ENCODE measurements at places on chromosomes 2 and 18.

DNA sequence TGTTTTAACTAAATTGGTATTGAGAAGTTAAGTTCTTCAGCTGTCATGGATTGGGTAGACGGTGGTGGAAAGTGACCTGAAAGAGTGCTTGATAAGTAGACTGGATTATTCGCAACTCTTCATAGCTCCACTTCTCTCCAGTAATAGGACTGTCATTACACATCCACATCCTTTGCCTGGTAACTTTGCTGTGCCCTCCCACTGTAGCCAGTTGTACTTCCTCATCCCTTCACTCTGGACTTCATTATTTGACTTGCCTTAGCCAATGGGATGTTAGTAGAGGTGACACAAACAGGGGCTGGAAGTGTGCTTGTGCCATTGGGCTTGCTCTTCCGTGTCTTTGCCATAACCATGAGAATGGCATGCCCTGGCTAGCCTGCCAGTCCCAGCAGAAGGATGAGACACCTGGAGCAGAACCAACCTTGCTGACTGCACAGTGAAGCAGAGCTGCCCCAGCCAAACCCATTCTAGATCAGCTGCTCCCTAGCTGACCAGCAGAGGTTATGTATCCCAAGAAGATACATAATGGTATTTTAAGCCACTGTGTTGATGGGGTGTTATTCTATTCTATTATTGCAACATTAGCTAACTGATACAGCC lies 16.9 kb downstream of the QPCT start:
- no peak for DNase-seq

GRCh38 chr2:188976545-188977268 lies 2.5 kb downstream of the COL3A1 start:
- peak; percentile 8 for DNase-seq

DNA sequence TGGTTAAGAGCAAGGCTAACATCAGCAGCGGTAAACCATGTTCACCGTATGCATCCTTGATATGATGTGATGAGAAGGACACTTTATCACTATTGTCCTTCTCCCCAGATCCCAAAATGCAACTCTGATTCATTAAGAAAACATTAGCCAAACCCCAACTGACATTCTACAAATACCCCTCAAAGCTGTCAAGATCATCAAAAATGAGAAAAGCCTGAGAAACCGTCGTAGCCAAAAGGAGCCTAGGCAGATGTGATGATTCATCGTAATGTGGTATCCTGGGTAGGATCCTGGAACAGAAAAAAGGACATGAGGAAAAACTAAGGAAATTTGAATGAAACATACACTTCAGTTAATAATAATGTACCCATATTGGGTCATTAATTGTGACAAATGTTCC lies 67.3 kb upstream of the ST6GAL2 start:
- no peak for DNase-seq

DNA sequence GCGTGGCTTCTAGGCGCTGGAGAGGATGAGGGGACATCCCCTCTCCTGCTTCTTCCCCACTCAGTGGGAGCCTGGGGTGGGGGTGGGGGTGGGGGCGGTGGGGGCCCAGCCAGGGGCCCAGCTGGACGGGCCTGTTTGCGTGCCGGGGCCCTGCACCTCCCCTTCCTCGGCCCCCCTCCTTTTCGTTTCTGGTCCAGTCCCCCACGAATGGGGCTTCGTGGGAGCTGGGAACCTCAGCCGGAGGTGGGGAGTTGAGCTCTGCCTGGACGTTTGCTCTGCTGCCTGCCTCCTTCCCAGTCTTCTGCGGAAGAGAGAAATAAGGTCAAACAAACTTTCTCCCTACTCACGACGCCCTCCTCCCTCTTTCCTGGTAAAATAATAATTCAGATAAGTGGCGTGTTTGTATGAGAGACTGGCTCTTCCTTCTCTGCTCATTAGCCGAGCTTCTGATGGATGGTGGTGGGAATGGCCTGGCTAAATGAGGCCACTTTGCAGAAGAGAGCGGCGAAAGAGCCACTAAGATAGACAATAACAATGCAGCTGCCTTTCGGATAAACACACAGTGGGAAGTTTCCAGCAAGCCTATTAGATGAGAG lies 782 bp downstream of the MTA3 start:
- peak; percentile 37 for DNase-seq

DNA sequence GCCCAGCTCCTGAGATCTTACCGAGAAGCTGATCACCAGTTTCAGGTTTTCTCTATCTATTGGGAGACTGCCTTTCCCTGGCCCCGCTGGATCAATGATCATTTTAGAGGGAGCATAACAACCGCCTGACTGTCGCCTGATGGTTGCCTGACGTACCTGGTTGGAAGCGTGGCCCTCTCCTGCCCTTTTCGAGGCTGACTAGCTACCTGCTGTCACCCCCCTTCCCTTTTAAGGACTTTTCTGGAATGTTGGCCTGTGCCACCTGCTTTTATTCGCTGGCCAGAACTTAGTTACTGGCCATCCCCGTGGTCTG lies 562 bp upstream of the MFSD2B start:
- DNase-seq = no peak

- DNase-seq = peak; percentile 21
Measured at GRCh38 chr2:188983427-188984064, 9.4 kb downstream of the COL3A1 start.

DNA sequence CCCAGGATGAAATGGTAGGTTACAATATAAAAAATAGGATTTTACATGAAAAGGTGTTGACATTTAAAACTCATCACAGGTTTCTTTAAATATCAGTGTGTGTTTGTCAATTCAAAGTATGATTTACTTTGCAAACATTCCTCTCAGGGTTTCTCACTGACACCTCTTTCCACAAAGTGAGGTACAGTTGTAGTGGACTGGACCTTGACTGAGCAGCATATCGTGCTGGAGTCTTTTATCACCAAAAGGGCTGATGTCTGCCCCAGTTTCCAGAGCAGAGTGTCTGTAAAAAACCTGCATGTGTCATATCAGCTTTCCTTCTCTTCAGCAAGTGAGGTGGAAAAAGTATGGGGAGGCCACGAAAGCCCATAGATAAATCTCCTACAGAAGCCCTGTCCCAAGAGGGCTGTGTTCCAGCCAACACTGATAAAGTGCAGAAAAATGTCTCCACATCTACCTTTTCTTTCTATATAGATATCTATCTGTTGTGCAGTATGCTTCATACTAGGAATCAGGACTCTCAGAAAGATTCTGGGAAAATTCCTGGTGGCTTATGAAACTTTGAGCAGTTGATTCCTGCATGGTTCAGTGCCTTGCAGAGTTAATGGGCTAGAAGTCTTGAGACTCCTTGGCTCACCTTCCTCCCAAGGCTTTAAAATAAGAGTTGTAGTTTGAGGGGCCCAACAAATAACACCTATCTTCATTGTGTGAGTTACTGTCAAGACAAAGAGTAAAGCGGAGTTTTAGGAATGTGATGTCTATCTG lies 6.9 kb downstream of the ACYP2 start:
- DNase-seq = no peak

DNA sequence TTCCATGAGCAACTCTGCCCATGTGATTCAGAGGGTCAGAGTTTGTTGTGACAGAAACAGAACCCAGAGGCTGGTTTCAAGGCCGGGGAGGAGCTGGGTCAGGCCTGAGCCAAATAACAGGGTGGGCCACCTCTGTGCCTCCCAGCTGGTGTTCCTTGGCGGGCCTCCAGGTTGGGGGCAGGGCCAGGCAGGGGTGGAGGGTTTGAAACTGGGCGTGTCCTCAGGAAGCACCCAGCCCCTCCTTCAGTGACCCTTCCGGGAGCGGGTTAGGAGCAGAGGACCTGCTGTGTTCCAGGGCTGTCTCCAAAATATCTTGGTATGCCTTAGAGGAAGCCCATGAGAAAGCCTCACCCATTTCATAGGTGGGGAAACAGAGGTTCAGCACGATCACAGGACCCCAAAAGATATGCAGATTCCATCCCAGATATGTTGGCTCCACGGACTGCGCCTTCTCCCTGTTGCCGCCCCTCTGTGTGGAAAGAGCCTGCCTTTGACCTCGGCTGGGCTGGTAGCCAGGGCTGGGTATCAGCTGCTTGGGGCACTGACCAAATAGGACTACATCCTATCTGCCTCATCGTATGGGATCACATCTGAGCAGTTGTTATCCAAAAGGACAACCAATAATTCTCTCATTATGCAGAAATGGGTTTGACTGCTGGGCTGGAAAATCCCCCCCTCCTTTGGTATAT lies 74.8 kb upstream of the GLI2 start:
- no peak for DNase-seq

DNA sequence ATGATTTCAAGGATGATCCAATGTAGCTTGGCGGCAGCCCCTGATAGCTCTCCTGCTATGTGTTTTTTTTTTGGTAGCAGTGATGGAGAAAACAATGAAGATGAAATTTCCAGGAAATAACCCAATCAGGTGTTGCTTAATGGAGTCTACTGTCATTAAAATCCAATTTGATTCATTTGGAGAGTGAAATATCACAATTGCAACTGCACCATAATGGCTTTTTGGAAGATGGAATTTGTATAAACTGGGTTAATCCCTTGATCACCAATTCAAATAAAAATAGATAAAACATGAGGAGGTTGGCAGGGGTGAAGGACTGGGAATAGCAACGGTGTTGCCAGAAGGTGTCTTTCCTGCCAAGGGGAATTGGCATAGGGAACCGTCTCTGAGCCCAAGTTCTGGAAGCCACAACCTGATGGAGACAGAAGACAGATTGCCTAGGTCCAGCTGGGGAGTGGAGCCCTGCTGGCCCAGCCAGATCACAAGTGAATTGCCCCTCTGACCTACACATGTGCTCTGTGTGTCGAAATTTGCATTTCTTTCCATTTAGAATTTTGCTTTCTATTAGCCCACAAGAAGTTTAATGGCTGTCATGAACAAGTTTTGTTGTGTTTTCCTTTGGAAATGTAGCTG lies 170.3 kb upstream of the SPRED2 start:
- no peak for DNase-seq

DNA sequence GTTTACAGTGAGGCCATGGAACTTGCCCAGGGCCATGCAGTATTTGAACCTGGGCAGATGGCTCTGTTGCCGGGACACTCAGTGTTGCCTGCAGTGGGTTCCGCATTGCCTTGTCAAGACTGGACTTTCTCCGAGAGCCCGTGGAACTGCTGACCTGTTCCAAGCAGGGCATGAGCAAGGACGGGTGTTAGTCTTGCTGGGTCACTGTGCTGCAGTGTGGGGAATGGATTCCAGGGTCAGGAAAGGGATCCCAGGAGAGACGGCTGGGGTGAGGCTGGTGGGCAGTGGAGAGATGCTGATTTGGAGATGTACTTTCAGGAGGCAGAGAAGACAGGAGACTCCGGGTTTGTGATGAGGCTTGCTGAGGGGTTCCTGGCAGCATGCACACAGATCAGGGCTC lies 348.7 kb upstream of the HS6ST1 start:
- no peak for DNase-seq

- no peak for DNase-seq
Measured at GRCh38 chr2:207635468-207636200, 10.4 kb upstream of the METTL21A start.

DNA sequence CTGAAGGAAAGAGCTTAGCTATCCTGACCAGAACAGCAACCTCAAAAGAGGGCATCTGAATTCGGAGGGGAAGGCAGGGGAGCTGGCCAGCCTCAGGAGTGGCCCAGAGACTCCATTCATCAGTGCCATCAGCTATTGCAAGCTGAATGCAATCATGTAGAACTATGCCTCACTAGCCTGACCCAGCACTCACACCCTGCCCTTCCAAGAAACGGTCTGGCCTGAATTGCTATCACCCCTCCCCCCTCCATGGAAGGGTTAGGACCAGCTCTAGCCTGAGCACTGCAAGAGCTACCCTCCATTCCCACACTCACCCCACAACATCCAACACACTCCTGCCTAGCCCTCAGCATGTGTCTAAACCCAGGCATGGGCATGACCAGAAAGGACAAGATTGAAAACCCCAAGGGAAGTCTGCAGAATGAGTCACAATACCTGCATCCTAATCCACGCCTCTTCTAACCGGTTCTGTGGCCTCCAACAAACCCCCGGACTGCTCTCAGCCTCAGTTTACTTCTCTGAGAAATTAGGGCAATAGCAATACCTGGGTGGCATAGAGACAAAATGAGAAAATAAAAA lies 120.3 kb downstream of the BCL11A start:
- no peak for DNase-seq

GRCh38 chr2:156321243-156321904 lies 11.1 kb downstream of the NR4A2 start:
- DNase-seq = no peak

DNA sequence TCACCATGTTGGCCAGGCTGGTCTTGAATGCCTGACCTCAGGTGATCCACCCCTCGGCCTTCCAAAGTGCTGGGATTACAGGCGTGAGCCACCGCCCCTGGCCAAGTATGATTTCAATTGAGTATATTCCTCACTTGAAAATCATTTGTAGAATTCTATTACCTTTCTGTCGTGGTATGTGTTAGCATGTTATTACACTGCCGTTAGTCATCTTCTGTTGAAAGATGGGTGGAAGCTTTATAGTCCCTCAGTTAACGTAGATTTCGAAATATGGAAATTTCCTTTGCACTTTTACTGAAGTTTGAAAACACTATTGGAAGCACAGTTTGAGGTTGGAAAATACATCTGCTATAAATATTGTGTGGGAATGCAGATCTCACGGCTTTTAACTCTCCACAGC lies 14.7 kb downstream of the NIFK start:
- peak; percentile 75 for DNase-seq

- DNase-seq = peak; percentile 67
Measured at GRCh38 chr18:54127759-54128378, 96.6 kb downstream of the MBD2 start.

- DNase-seq = no peak
Measured at GRCh38 chr2:202721621-202722020, 86.9 kb downstream of the FAM117B start.

- DNase-seq = no peak
Measured at GRCh38 chr2:37000318-37000717, 34.0 kb upstream of the STRN start.
